Ecto neural progenitor cell (in vitro differentiated cells): ENCODE measurements at places on chromosomes 1 and 21.
A peak's percentile ranks its signal among the peaks of the same experiment; 100 is the strongest.

DNA sequence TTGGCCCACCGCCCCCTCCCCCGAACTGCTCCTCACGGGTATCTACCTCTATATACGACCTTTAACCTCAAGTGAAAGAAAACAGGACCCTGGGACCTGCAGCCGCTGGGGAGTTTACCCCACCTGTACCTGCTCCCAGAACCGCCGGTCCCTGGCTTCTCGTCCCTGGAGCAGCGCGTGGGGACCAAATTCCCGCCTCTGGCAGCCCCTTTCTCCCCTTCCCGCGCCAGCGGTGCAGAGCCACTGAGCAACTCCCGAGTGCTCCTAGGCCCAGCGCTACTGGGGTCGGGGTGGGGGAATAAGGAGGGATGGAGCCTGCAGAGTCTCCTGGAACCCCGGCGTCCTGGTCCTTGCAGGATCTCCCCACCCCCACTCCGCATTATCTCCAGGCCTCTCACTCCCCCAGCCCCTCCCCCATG, 1.6 kb downstream of the SYT6 start:
- DNase-seq, result peak; percentile 62

DNA sequence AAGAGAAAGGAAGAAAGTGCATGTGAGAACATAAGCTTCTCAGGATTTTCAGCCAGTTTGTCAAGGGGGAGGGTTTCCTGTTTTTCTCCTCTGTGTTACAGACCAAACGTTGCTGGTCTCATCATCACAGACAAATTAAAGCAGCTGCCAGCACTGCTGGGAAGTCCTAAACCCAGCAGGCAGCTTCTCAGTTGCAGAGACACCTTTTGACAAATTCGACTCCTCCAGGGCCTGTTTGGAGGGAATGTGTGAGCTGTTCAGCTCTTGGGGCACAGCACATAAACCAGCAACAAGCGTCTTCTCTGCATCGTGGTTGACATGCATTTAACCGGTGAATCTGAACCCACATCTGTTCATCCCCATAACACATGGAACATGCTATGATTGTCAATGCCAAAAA, 454.6 kb upstream of the RUNX1 start:
- no peak for DNase-seq

GRCh38 chr1:37890378-37891014, 31.1 kb upstream of the MTF1 start:
- no peak for DNase-seq

DNA sequence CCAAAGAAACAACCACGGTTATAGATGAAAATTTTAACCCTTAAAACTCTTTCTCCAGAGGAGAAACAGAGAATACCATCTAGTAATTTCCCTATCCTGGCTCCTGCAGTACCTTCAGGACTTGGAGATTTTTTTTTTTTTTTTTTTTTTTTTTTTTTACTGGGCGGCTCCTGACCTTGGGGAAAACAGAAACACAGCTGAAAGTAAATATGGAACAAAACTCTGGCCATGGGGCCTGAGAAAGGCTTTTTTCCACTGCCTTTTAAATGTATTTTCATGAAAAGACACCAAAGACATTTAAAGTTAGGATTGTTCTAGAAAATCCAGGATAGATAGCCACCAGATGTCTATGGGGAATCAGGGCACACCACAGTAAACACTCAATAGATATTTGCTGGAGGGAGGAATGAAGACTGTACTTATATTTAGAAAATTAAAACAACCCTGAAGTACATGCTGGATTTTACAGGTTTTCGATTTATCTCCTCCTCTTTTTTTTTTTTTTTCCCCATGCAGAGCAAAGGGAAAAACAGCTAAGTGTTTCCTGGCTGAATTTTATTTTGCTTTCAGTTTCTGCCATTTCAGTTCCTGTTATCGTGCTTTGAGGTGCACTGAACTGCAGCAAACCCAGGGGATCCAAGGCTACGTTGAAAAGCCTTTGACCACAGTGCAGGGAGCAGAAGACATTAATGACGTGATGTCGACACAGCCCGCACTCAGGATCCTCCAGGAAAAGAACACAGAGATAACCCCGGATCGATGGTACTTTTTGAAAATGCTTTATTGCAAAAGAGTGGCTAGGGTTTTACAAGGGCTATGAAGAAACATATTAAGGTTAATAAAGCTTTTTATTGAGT, 35.7 kb upstream of the CNN3 start:
- no peak for DNase-seq

DNA sequence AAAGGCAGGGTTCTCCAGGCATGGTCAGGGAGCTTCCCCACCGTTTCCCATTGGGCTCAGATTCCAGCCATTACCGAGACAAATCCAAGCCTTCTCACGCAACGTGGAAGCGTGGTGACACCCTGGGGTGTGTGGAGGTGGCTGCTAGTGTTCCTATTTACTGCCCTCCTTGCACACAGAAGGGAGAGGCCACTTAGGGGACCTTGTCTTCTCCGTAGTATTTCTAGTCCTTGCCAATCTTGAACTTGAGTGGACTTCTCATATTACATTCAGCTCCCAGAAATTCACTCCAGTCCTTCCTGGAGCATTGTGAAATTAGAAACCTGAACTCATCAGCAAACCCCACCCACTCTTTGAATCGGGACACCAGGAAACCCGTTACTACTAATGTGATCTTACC, 131.6 kb downstream of the AJAP1 start:
- no peak for DNase-seq

DNA sequence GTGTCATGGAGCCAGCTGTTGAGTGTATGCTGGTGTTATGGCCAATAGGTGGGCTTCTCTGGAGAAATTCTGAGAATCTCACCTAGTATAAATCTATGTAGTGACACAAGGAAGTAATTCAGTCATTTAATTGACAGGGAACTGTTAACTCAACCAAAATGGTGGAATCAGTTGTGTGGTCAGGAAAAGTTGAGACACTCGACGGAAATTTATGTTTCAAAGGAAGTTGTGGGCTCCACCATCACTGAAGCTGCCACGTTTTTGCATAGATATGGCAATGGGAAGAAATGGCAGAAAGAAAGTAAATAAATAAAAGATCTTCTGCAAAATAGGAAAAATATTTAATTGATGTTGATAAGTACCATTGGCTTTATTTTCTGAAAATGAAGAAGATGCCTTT, 84.5 kb downstream of the ATP6V1G3 start:
- DNase-seq, result no peak

- DNase-seq, result no peak
Observed at GRCh38 chr1:223233019-223233409, 90.0 kb upstream of the TLR5 start.

DNA sequence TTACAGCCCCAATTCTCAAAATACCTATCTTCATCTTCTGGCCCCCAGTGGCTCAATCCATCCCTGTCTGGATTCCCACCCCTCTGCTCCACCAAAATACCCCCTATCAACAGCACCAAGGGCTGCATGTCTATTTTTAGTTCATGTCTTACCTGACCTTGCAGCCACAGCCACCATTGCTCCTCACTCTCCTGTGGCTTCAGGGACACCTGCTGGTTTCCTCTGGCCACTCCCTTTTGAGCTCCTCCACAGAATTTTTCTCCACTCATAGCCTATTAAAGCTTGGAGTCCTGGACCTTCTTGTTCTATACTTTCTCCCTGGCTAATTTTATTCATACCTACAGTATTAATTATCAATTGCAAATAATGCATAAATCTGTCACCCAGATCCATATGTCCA, 125.3 kb upstream of the NGF start:
- DNase-seq, result peak; percentile 22

- no peak for DNase-seq
Observed at GRCh38 chr1:236465959-236466303, 57.9 kb upstream of the LGALS8 start.

DNA sequence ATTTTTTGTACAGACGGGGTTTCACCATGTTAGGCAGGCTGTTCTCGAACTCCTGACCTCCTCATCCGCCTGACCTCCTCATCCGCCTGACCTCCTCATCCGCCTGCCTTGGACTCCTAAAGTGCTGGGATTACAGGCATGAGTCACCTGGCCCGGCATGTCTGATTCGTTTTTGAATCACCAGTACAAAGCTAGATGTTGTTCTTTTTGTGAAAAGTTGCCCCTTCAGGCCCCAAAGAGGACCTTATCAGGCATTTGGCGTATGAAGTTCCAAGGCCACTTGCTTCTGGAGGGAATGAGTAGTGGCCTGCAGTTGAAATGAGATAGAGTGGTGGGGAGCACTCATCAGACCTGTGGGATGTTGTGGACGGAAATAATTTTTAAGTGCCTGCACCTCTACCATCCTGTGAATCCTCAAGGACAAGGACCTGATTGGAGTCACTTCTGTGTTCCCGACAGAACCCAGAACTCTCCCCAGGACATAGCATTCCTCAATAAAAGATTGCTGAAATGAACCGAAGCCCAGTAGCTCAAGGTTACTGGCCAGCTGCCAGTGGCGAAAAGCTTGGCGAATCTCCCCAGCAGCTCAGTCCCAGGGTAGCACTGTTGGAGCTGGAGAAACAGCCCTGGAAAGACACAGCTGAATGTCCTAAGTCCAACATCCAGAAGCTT, 50.1 kb downstream of the NDUFS5 start:
- no peak for DNase-seq

DNA sequence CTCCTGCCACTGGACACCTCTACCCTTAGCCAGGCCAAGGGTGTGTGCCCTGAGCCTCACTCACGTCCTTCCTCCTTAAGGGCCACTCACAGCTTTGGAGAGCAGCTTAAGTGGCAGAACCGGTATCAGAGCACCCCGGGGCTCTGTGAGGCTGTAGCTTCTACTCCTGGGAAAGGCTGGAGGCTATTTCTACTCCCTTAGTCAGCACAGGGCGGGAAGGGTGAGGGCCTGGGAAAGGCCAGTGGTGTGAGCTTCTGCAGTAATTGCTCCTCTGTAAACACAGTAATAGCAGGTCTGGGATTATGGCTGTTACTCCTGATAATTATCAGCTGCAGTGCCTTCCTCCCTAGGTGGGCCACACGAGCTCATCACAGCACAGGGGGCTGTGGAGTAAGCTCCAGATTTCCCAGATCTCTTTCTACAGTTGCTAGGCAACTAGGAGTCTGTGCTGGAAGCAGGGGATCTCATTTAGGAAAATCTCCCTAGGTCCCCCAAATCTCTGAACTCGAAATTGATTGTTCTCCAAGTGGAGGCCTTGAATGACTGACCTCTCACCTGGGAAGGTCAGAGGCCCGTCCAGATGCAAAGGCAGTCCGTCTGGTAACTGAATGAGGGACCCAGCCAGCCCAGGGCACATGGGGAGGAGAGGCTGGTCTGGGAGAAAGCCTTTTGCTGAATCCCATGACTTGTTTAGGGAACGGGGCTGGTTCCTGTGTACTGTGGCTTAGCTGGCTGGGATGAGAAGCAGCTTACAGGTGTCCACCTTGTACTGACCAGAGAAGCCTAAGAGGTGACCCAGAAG, 29.3 kb downstream of the IER5 start:
- no peak for DNase-seq
